Fibroblast of skin of right biceps (primary cell): ENCODE measurements at places on chromosomes 6 and 20.

DNA sequence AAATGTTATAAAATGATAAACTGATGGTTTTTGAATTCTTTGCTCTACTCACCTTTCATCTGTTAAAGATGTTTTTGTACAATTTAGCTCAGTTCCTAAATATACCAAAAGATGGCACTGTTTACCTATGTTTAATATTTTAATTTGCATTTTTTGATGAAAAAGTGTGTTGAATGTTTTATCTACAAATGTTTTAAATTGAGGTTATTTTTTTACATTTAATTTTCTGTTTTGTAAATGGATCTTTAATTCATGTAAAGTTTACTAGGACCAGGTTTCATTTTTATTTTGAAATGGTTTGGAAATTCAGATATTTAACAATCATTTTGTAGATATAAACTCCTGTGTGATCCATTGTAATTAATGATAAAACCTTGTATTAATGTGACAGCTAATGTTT, 30.0 kb downstream of the CDKAL1 start:
- peak; percentile 27 for DNase-seq

DNA sequence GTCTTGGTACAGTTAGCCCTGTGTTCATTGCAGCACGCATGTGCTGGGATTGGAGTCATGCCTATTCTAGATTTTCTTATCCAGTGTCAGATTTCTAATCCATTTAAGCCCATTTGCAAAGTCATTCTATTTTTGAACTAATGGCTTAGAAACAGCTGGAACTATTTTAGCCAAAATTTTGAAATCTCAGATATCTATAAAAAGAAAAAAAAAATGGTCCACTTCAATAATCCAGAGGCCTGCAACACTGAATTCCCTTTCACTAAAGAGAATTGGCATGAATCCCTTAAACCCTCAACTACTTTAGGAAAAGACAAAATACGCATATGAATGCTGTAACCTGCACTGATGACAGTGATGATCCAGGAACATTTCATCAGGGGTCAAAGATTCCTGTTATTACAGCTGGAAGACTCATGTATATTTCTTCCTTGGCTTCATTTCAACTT, 1.5 kb downstream of the COL21A1 start:
- peak; percentile 37 for DNase-seq

- no peak for DNase-seq
Measured at GRCh38 chr6:154261688-154262397, 94.8 kb downstream of the IPCEF1 start.

- DNase-seq: peak; percentile 21
Measured at GRCh38 chr20:51767867-51768758, at the start of gene ATP9A. ATP9A (minus strand) TSS chr20:51768390; CDS start chr20:51768369, 21 bp downstream.

- DNase-seq: no peak
Measured at GRCh38 chr6:151063842-151064647, 175.7 kb upstream of the AKAP12 start.
